Activated CD4-positive, alpha-beta T cell treated with anti-CD3 and anti-CD28 coated beads, Interleukin-2, Interleukin-4, amounts not matched to agents 100 ng/mL and 50 ng/mL, durations not matched to agents 16 hours and 8 hours (primary cell): ENCODE measurements at places on chromosomes 2 and 18.

DNA sequence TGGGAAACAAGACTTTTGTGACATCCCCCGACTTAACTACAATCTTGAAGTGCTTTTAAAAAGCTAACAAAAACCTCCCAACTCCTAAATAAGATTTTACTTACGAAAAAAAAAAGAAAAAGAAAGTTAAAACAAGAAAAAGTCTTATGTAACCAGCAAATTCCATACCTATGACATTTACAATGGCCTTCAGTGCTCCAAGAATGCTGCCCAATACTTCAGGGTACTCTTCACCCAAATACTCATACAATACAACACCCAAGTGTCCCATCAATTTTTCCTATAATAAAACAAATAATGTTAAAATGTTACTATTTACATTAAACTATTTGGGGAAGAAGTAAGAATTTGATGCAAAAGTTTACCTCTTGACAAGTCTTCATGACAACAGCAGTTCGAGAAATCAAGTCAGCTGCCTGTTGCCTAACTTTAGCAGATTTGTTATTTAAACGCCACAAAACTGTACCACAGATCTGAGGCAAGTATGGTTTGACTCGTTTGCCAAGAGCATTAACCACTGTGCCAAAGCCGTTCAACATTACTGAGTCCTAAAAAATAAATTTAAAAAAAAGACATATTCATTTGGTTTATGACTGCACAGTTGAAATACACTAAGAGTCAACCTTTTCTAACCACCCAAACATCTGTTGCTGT, 34.8 kb downstream of the SF3B1 start:
- no peak for DNase-seq

DNA sequence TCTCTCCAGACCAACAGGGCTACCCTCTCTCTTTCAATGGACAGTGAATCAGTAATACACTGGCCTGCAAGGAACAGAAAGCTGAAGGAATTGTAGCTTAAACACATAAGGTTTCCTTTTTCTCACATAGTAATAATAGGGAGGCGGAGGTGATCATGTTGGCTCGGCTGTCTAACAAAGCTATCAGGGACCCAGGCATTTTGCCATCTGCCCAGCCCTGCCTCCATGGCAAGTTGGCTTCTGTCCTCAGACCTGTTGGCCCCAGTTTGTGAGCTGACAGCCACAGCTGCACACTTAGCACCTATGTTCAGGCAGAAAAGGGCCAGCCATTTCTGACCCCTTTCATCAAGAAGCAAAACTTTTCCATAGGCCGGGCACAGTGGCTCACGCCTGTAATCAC, 2.0 kb upstream of the CHRNG start:
- DNase-seq: no peak

GRCh38 chr2:46167924-46168323, 129.3 kb upstream of the EPAS1 start:
- DNase-seq: no peak

DNA sequence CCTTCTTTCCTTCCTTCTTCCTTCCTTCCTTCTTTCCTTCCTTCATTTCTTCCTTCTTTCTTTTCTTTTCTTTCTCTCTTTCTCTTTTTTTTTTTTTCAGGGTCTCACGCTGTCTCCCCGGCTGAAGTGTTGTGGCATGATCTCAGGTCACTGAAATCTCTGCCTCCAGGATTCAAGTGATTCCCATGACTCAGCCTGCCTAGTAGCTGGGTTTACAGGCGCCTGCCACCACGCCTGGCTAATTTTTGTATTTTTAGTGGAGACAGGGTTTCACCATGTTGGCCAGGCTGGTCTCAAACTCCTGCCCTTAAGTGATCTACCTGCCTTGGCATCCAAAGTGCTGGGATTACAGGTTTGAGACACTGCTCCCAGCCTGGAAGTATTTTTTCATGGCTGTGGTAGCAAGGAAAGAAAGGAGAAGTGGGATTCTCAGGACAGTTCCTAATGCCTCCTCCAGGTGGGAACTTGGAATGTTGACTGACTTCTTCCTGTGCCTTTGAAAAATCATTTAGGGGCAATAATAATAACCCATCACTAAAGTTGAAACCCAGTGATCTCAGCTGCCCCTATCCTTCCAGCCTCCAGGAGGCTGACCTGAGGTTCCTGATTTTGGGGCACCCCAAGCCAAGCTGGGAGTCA, 89.3 kb upstream of the CELF4 start:
- DNase-seq: no peak

GRCh38 chr2:55087936-55088335, 37.7 kb upstream of the RTN4 start:
- DNase-seq: no peak
